A549 treated with CpdA at 1 μM for 4 hours (cell line): ENCODE measurements at places on chromosomes 16 and 17. TPM values are rescaled to one million over a fixed set of nuclear protein-coding genes. Genes with fewer than 3 reads are reported as not detected.

The NRN1L gene
- total RNA-seq: 0.17 to 0.29 TPM in 2 of 5 replicates, not detected in the others

The TMEM235 gene
- total RNA-seq: not detected in 5 replicates

The ENO3 gene
- 48.2 to 65.0 TPM (median 54.7 TPM) in 5 replicates for total RNA-seq

The FASN gene
- total RNA-seq: 103 to 146 TPM (median 139 TPM) in 5 replicates

The AANAT gene
- 0.25 to 0.50 TPM (median 0.31 TPM) in 4 of 5 replicates, not detected in the other for total RNA-seq

The PRSS21 gene
- 0.11 to 0.19 TPM (median 0.12 TPM) in 3 of 5 replicates, not detected in the others for total RNA-seq

The PITPNM3 gene
- 1.7 to 2.4 TPM (median 1.9 TPM) in 5 replicates for total RNA-seq

The ADORA2B gene
- 9.8 to 13.9 TPM (median 12.2 TPM) in 5 replicates for total RNA-seq

The SPNS3 gene
- total RNA-seq: 0.05 TPM in 1 of 5 replicates, not detected in the others

The ITGA3 gene
- 411 to 486 TPM (median 441 TPM) in 5 replicates for total RNA-seq

The CLDN9 gene
- total RNA-seq: 0.27 to 0.80 TPM (median 0.39 TPM) in 5 replicates

The TNFRSF17 gene
- total RNA-seq: not detected in 5 replicates

The WSCD1 gene
- total RNA-seq: 2.1 to 3.8 TPM (median 3.4 TPM) in 5 replicates

The KIFC3 gene
- total RNA-seq: 163 to 215 TPM (median 196 TPM) in 5 replicates

The C16orf89 gene
- not detected in 5 replicates for total RNA-seq

The LDHD gene
- 0.55 to 0.84 TPM (median 0.76 TPM) in 5 replicates for total RNA-seq

The ATP2C2 gene
- total RNA-seq: 0.05 to 0.48 TPM (median 0.21 TPM) in 4 of 5 replicates, not detected in the other

The MT3 gene
- total RNA-seq: 1.5 TPM in 1 of 5 replicates, not detected in the others

The KRTAP9-2 gene
- total RNA-seq: not detected in 5 replicates

The MCRIP1 gene
- total RNA-seq: 78.9 to 105 TPM (median 92.0 TPM) in 5 replicates

The CENPX gene
- 147 to 209 TPM (median 190 TPM) in 5 replicates for total RNA-seq

The TM4SF5 gene
- 0.48 to 0.91 TPM (median 0.65 TPM) in 5 replicates for total RNA-seq
